Glomerular endothelial cell (primary cell): ENCODE measurements at places on chromosomes 2 and 18. TPM values are rescaled to one million over a fixed set of nuclear protein-coding genes. Genes with fewer than 3 reads are reported as not detected.

DNA sequence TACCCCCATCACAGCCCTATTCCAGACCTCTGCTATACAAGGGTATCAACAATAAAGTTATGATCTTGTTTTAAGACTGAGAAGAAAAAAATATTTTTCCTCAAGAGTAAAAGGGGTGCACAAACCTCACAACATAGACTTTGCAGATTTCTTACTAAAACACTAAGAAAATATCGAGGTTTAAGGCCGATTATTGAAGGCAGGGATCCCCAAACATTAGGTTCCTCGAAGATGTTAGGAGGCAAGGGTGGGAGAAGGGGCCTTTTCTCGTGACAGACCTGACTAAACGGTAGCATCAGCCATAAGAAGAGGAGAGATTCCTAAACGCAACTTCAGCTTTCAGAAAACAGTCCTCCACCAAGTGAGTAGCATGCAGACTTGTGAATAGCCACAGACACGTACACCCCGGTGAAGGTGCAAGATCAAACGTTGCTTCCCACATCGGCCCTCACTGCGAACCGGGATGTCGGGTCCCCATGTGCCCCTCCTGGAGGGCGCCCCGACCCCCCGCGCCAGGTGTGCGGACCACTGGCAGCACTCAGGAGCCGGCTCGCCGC, 678 bp downstream of the PIAS2 start:
- DNase-seq = no peak

GRCh38 chr2:139465789-139466188, 685.6 kb upstream of the NXPH2 start:
- DNase-seq = no peak

- no peak for DNase-seq
Observed at GRCh38 chr2:176445956-176446355, 176.7 kb downstream of the MTX2 start.

CXCR1 gene
- total RNA-seq = not detected in 2 replicates

GRCh38 chr18:1958798-1959197, 612.5 kb downstream of the METTL4 start:
- DNase-seq = no peak

DNA sequence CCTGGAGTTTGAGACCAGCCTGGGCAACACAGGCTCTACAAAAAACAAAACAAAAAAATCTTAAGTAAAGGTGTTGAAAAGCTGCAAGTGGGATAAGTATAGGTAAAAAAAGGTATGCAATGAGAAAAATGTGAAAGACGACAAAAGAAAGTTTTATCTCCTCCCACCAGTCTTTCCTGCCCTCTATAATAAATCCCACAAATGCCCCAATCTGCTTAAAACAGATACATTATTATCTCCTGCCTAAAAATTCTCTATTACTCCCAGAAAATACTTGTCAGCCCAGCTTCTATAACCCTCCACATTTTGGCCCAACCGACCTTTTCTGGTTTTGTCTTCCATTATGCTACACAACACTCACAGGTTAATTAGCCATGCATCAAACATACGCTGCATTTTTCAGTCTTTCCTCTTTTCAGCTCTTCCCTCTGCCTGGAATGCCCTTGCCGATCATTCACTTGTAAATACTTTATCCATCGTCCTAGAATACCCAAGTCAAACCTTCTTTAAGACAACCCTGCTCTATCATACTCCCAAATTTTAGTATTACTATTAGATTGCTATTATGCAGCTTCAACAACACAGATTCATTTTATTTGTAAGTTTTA, 10.8 kb downstream of the ASXL2 start:
- DNase-seq = no peak

RAB10 gene
- 125 and 180 TPM in 2 replicates for total RNA-seq

DNA sequence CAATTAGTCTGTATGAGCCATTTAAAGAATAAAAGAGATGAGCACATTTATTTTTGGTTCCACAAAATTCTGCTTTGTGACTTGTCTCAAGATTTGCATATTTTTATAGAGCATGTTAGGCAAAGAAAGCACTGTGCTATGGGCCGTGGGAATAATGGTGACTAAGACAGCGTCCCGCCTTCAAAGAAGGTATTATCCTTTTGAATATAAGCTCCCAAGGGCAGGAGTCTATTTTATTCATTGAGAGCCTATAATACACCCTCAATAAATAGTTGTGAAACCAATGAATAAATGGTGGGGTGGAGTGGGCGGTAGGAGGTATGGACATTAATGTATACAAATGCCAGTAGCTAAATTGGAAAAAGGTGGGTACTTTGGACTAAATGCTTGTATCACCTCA, 20.5 kb upstream of the TCF4 start:
- DNase-seq = no peak

GRCh38 chr2:32622570-32623310, 5.1 kb upstream of the TTC27 start:
- no peak for DNase-seq

DNA sequence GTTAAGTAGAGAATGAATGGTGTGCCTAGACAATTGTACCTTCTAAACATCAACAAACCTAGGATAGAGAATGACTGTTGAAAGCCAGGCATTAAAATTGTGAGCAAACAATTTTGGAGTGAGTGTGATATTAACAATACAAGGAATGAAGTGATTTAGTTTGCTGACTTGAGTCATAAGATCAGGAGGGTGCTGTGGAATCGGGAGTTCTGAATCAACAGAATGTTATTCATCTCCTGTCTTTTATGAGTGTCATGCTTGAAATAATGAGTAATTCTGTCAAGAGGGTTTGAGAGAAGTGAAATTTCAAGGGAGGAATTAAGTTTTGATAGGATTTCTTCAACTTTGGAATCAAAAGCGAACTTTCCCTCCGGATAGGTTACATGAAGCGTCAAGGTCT, 214.4 kb upstream of the DSEL start:
- peak; percentile 20 for DNase-seq

DNA sequence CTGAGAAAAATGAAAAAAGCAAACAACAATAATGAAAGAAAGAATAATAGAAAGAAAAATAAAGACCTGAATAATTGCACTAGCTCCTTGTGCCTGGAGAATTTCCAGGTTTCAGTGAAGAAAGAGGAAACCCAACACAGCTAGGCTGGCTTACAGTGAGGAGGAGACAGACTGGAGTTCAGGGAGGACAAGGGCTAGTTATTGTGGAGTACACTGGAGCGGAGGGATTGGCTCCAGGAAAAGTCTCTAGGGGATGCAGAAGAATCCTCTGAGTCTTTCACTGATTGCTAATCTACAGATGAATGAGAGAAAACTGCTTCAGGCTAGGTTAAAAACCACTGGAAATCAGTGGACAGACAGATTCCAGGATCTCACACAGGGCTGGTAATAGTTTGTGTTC, 163.6 kb upstream of the RBMS1 start:
- no peak for DNase-seq

- DNase-seq = peak; percentile 57
Observed at GRCh38 chr18:6920099-6920955, 190.8 kb downstream of the ARHGAP28 start.

- DNase-seq = no peak
Observed at GRCh38 chr2:168841445-168841844, 39.0 kb downstream of the NOSTRIN start.

GRCh38 chr18:23380001-23380550, 73.0 kb upstream of the RIOK3 start:
- DNase-seq = no peak

- no peak for DNase-seq
Observed at GRCh38 chr18:76657911-76658470, 162.9 kb upstream of the ZNF516 start.

DNA sequence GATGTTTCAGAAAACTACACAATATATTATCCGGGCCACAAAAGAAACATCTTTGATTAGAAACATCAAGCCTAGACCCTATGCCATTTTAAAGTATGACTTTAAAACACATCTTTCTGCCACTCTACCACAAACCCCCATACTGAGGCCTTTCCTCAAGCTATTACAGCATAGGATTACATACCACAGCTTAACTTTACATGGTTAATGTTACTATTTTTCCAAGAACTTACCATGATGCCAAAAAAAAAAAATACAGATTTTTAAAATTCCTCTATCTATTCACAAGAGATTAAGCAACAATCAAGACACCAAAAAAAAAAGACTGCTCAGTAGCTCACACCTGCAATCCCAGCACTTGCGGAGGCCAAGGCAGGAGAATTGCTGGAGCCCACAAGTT, 9.0 kb downstream of the NCKAP1 start:
- no peak for DNase-seq

IL36RN gene
- not detected in 2 replicates for total RNA-seq

ABCG5 gene
- total RNA-seq = not detected in 2 replicates

TNFAIP6 gene
- 0.82 TPM in 1 of 2 replicates, not detected in the other for total RNA-seq

GRCh38 chr2:177530561-177530960, 138.0 kb downstream of the AGPS start:
- DNase-seq = no peak

SUCLG1 gene
- total RNA-seq = 56.3 and 85.4 TPM in 2 replicates

GRCh38 chr18:75230163-75231052, 19.8 kb downstream of the TSHZ1 start:
- peak; percentile 71 for DNase-seq

SLC8A1 gene
- total RNA-seq = 1.2 and 3.2 TPM in 2 replicates

GRCh38 chr2:119481501-119482455, 42.5 kb downstream of the SCTR start:
- DNase-seq = no peak

PPP1CB gene
- total RNA-seq = 88.9 and 101 TPM in 2 replicates

DNA sequence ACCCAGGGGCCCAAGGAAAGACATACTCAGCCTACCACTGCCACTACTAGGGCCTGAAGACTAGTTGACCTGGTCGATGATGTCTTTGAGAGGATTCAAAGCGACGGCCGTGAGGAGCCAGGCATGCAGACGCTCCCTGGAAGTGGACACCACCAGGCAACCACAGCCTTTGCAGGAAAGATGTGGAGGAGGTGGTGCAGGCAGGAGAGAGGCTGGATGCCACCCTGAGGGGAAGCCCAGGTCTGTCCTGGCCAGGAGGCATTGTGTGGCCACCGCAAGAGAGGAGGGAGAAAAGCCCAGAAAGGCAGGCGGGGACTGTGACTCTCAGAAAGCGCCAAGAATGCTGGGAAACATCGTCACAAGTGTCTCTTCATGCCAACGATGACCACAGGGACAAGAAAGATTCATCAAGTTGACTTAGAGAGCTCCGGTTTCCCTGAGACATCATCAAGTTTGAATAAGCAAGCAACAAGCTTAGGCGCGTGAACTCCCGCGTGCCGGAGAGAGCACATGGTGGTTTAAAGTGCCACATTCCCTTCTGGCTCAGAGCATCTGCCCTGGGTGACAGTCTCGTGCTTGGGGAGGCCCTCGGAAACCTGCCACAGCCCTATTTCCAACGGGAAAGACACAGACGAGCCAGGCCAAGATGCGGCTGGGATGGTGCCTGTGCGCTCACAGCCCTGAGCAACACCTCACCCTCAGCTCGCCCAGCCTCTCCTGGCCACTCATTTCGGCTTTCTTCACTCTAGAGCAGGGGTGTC, 464.5 kb upstream of the SALL3 start:
- DNase-seq = no peak

FER1L5 gene
- total RNA-seq = 0.15 TPM in 1 of 2 replicates, not detected in the other

DNA sequence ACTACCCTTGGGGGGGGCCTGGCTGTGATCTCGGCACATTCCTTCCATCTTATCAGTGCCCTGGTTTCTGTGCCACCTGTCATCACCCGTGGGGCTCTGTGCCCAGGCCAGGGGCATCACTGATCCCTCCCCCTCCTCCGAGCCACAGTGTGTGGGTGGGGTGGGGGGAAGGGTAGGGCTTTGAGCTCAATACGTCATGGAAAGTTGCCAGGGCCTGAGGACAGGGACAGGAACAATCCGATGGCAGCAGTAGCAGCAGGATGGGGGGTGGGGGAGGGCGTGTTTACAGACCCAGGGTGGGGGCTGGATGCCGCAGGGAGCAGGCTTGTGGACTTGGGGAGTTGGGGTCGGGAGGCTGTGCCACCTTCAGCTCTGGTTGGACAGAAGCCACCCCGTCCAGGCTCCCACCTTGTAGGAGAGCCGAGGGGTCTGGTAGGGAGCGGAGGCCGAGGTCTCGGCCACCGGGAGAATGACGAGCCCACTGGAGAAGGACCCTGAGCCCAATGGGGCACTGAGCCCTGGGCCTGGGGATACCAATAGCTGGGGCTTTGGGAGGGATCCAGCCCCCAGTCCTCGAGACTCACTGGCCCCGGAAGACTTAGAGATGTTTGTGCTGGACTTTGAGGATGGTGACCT, 3.5 kb downstream of the SLC4A3 start:
- no peak for DNase-seq

CPLX4 gene
- not detected in 2 replicates for total RNA-seq

KANSL1L gene
- total RNA-seq = 8.6 and 9.2 TPM in 2 replicates

UGT1A5 gene
- total RNA-seq = not detected in 2 replicates

PJVK gene
- total RNA-seq = 0.15 and 3.4 TPM in 2 replicates

GRCh38 chr18:36648803-36649202, 180.0 kb downstream of the TPGS2 start:
- DNase-seq = no peak

DNA sequence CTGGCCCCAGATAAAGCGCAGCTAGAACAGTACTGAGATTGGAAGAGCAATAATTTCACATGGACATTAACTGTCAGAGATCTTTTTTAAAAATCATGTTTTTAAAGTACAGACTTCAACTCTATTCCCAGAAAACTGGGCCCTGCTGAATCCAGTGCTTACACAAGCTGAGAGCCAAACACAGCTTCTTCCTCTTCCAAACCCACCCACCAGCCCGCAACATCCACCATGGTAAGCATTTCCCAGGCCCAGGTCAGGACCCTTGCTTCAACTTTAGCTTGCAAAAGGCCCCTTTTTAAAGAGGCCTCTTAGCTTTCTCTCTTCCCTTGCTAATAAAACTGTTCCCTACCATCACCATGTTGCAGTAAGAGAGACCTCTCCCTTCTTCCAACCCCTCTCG, 2.1 kb downstream of the AAK1 start:
- no peak for DNase-seq

- DNase-seq = no peak
Observed at GRCh38 chr2:39000552-39000951, 110.9 kb downstream of the ARHGEF33 start.

GRCh38 chr2:237956402-237956736, 10.4 kb upstream of the UBE2F start:
- DNase-seq = no peak
